ENCODE measurements at places on chromosomes 13 and 19.

DNA sequence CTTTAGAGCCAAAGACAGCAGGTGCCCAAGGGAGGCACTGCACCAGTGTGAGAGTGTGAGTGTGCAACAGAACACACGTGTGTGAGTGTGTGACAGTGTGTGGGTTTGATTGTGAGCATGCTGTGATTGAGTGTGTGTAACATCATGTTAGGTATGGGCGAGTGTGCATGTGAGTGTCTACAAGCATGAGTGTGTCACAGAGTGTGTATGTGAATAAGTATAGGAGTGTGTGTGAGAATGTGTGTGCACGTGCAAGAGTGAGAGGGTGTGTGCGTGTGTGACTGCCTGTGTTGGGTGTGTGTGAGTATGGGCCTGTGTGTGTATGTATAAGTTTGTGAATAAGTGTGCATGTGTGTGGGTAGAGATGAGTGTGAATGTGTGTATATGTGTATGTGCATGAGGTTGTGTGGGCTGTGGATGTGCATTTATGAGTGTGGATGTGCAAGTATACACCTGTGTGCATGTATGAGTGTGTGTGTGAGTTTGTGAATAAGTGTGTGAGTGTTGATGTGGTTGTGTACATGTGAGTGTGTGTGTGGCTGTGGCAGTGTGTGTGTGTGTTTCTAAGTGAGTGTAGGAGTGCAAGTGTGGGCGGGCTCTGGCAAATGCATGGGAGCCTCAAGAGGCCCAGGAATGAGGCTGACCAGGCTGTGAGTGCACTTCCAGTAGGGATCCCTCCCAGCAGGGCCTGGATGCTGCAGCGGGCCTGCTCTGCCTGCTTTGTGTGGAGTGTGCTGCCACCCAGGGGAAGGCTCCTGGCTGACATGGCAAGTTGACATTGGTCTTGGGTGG lies 198.4 kb downstream of the COL4A1 start:
- DNase-seq = no peak

GRCh38 chr19:49595819-49596404 lies 4.9 kb downstream of the PRR12 start:
- DNase-seq = no peak

GRCh38 chr13:98741741-98742435 lies 10.6 kb downstream of the SLC15A1 start:
- no peak for DNase-seq

DNA sequence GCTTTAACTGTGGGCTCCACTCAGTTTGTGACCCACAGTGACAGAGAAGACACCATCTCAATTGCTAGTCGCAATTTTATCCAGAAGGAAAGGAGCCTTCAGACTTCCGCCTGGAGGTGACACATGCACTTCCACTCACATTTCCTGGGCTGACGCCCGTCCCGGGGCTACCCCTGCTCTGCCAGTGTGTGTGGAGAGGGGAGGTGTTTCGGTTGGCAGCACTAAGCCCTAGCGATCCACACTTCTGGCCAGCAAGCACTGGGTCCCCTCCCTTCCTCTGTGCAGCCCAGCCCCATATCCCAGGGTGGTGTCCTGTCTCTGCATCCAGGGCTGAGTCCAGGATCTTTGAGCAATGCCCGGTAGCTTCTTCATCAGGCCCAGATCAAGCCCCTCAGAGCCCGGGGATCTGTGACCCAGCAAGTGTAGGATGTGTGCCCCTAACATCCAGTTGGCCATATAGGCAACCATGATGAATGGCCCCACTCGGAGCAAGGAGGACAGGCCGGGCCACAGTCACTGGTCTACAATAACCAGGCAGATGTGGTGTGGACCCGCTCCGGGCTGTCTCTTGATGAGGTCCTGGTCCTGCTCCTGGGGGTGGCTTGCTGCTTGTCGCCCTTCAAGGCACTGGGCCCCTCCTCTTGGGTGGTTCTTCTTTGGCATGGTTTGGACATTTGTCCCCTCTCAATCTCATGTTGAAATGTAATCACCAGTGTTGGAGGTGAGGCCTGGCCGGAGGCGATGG lies 141.9 kb upstream of the SPACA7 start:
- no peak for DNase-seq

DNA sequence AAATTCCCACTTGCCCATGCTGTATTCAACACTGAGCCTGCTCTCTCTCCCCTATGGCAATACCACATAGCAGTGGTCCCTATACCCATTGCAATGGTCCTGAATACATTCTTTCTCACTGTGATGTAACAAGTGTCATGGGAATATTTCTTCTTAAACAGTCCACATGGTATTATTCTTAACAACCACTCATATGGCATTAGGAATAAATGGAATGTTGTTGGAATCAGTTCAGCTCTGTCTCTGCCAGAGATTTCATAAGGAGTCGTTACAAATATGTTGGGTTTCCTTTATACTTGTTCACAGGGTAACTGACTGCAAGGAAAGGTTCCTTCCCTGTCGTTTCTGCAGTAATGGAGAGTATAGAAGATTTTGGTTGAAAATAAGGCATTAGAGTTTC lies 128.3 kb upstream of the SPATA13 start:
- no peak for DNase-seq

GRCh38 chr13:27043013-27043412 lies 128.6 kb downstream of the USP12 start:
- DNase-seq = no peak
